ENCODE measurements at places on chromosomes 13 and 19.

- ATAC-seq: no peak
Measured at GRCh38 chr13:84296401-84296800, 414.1 kb upstream of the SLITRK1 start.

DNA sequence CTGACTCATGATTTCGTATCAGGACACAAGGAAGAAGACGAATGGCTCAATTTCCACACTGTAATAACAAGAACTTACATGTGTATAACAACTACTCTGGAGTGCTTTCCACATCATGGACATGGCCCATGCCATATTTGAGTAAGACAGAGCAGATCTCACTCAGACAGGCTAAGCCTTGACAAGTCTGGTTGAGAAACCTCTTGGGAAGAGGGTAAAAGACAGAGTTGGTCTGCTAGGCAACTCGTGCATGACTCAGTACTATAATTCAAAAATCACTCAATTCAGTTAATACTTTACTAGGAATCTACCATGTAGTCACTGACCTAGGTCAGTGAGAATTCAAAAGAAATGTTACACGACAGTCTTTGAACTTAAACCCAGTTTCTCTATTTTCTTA is 5.7 kb upstream of the THSD1 start:
- ATAC-seq: no peak

DNA sequence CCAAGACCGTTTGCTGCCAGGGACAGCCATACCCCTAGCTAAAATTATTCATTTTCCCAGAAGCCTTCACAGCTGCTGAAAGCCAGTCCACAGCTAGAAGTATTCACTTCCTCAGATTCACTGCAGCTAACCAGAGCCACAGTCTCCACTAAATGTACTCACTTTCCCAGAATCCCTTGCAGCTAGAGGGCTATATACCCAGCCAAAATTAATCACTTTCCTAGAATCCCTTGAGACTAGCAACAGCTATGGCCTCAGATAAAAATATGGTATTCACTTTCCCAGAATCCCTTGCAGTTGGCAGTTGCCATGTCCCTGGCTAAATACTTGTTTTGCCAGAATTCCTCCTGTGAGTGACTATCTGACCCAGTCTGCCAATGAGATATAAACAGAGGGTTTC is 13.8 kb upstream of the MEIS3 start:
- no peak for ATAC-seq

DNA sequence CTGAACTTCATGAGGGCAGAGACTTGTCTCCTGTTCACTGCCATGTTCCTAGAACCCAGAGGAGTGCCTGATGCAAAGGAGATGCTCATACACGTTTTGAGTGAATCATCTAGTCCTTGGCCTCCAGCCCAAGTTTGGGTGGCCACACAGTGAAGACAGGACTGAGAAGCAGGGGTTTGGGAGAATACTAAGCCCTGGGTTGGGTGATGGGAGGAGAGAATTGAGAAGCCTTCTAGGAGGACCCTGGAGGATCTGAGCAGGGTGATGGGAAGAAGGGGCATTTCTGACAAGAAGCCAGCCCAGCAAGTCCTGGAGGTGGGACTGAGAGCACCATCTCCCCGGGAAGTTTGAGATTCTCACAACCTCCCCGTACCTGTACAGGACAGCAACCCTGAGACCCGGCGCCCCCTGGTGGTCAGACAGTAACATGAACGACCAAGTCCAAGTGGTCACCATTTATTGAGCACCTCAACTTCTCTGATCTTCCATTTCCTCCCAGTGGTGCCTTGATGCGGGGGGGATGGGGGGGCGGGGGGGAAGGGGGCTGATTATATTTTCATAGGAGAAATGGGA is 11.0 kb downstream of the CTU1 start:
- ATAC-seq: no peak

GRCh38 chr19:12095111-12095790 is 30.7 kb downstream of the ZNF844 start:
- no peak for ATAC-seq

DNA sequence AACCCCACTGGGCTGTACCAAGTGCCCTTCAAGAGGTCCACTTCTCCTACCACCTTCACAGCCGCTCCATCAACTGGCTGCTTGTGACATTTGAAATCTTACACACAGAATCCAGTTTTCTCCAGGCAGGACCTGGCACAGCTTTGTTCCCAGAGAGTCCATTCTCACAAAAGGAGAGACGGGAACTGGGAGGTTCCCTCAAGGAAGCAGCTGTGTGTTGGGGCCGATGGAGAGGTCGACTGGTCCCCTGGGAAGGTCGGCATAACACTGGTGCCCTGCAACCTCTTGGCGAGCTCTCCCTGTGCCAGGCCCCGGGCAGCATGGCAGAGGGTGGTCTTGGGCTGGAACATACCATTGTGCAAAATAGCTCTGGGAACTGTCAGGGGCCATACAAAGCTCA is 21.5 kb downstream of the ELL start:
- no peak for ATAC-seq

DNA sequence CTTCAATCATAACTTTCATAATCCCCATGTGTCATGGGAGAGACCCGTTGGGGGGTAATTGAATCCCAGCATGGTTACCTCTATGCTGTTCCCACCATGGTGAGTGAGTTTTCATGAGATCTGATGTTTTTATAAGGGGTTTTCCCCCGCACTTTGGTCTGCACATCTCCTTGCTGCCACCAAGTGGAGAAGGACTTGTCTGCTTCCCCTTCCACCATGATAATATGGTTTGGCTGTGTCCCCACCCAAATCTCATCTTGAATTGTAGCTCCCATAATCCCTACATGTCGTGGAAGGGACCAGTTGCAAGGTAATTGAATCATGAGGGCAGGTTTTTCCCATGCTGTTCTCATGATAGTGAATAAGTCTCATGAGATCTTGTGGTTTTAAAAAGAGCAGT is 524.9 kb downstream of the SLITRK5 start:
- no peak for ATAC-seq

- no peak for ATAC-seq
Measured at GRCh38 chr19:51530616-51531015, 854 bp downstream of the SIGLEC6 start.

GRCh38 chr13:26909477-26909876 is 148.9 kb upstream of the GPR12 start:
- no peak for ATAC-seq

- ATAC-seq: no peak
Measured at GRCh38 chr19:40599902-40600569, 1.1 kb upstream of the LTBP4 start.

DNA sequence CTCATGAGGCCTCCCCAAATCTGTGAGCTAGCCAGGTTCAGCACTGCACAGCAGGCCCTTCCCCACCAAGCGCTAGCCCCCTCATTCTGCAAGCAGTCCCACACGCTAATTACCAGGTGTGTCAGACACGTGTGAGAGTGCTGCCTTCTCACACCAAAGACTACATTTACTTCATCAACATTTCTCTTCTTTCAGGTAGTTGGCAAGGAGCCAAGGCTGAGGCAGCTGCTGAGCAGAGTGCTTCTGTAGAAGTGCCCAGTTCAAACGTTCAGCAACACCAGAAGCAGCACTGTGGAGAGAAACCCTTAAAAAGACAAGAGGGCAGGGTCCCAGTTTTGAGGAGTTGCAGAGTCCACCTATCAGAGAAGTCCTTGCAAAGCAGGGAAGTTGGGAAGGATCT is 6.4 kb downstream of the ZNF773 start:
- no peak for ATAC-seq
